ENCODE measurements at places on chromosomes 13 and 19. TPM values are rescaled to one million over a fixed set of nuclear protein-coding genes. Genes with fewer than 3 reads are reported as not detected.
A peak's percentile ranks its signal among the peaks of the same experiment; 100 is the strongest.

Gene ZNF528
- total RNA-seq: 11.7 TPM

Gene ZNF730
- total RNA-seq: 0.15 TPM

Gene S1PR4
- 275 TPM for total RNA-seq

Gene LILRB4
- total RNA-seq: not detected

Gene SPINT2
- total RNA-seq: 8.0 TPM

Gene FPR1
- not detected for total RNA-seq

Gene RGS9BP
- 0.43 TPM for total RNA-seq

Gene SGTA
- total RNA-seq: 42.7 TPM

Gene EDNRB
- total RNA-seq: not detected

Gene CYP2A6
- not detected for total RNA-seq

Gene ZNF177
- 0.60 TPM for total RNA-seq

DNA sequence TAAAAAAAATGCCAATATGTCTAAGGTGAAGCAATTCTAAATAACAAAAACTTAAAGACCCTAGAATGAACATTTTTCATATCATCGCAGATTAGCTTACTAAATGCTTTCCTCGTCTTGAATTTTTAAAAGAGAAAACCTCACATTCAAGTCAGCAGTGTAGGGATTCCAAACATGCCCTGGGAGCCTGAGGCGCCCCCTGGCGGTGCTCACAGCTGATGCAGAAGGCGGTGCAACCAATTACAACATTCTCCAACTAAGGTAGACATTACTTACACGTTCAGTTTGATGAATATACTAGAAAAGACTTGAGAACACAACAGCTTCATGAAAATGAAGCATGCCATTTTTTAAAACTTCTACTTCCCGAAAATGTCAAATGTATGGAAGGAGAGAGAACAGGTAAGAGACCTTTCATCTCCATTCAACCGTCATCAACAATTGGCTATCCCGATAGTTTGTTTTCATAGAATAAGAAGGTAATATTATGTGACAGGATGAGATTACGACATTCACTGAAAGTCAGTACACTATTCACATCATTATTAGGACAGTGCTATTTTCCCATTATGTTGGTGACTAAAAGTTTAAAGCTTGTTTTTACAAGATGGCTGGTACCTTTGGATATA is 304.4 kb downstream of the DCLK1 start:
- H3K36me3 ChIP-seq: no peaks in the 10 kb centered on the region
- no peaks in the 10 kb centered on the region for H3K4me1 ChIP-seq
- no peak for DNase-seq
- H3K27me3 ChIP-seq: no peaks in the 10 kb centered on the region
- no peak overlapping the region for H3K4me3 ChIP-seq

GRCh38 chr19:33224694-33225457 is 774 bp downstream of the SLC7A10 start:
- H3K27ac ChIP-seq: no peak overlapping the region
- peaks cover 2% of the 10 kb centered on the region for H3K4me1 ChIP-seq
- peaks cover 53% of the 10 kb centered on the region for H3K27me3 ChIP-seq
- peaks cover 11% of the 10 kb centered on the region for H3K36me3 ChIP-seq
- H3K4me3 ChIP-seq: no peak overlapping the region

- no peak overlapping the region for H3K4me3 ChIP-seq
- no peaks in the 10 kb centered on the region for H3K4me1 ChIP-seq
- H3K27me3 ChIP-seq: no peaks in the 10 kb centered on the region
- H3K27ac ChIP-seq: no peak overlapping the region
These were observed 93.3 kb downstream of the OXGR1 start for GRCh38 chr13:96900986-96901385.

- no peak overlapping the region for H3K4me3 ChIP-seq
- DNase-seq: no peak
- no peak overlapping the region for H3K27ac ChIP-seq
- H3K4me1 ChIP-seq: peaks cover 39% of the 10 kb centered on the region
These were observed 12.4 kb upstream of the VWA8 start for GRCh38 chr13:41973247-41973741.

DNA sequence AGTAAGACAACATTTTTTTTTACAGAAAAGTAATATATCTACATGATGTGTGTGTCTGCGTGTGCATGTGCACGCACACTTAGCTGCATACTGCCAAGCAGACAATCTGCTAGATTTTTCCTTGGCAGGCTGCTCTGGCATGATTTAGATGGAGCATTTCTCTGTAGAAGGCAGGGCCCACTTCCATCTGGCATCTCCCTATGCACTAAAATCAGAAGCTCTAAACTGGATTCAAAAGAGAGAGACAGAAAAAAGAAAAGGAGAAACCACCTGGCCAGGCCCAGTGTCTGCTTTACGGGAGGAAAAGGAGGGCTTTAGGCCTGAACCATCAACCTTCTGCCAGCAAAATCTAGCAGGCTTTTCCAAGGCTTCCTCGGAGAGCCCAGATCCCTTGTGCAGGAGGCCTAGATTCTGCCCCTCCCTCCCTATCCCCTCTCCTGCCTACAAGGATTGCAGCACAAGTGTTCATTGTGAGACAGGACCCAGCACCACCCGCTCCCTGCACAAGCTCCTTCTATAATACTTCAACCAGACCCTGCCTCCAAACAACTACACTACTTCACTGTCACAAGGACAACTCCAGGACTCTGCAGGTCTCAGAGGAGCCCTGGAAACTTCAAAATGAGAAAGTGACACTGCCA is 99.3 kb downstream of the DOCK9 start:
- H3K36me3 ChIP-seq: peaks cover 86% of the 10 kb centered on the region
- no peak overlapping the region for H3K27ac ChIP-seq
- H3K4me1 ChIP-seq: peaks cover 23% of the 10 kb centered on the region
- no peak overlapping the region for H3K4me3 ChIP-seq
- no peaks in the 10 kb centered on the region for H3K27me3 ChIP-seq

DNA sequence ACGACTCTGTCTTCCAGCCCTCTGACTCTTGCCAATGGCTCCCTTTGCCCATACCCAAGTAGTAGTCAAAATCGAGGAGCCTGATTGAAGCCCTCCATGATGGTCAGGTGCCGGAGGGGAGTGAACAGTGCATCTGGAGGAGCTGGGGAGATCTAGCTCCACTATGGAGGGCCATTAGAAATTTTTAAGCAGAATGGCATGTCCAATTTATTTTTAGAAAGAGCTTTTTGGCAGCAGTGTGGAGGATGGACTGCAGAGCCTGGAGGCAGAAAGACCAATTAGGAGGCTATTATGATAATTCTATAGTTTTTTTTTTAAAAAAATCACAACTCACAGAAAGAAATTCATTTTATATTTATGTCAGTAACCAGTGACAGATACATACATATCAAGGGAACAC is 92.7 kb upstream of the SLC7A1 start:
- no peak overlapping the region for H3K4me3 ChIP-seq
- H3K36me3 ChIP-seq: no peaks in the 10 kb centered on the region
- no peak for DNase-seq

- peaks cover 11% of the 10 kb centered on the region for H3K36me3 ChIP-seq
- no peak overlapping the region for H3K4me3 ChIP-seq
- no peak for DNase-seq
These were observed 19.6 kb downstream of the PIAS4 start for GRCh38 chr19:4027146-4027545.

- H3K36me3 ChIP-seq: peaks cover 36% of the 10 kb centered on the region
- no peaks in the 10 kb centered on the region for H3K27me3 ChIP-seq
- peak; percentile 23 for DNase-seq
These were observed 24.3 kb downstream of the COLGALT1 start for GRCh38 chr19:17579661-17580244.

- no peak for DNase-seq
- H3K27ac ChIP-seq: no peak overlapping the region
- no peak overlapping the region for H3K4me3 ChIP-seq
- no peaks in the 10 kb centered on the region for H3K36me3 ChIP-seq
- no peaks in the 10 kb centered on the region for H3K4me1 ChIP-seq
These were observed 87.1 kb upstream of the IPO5 start for GRCh38 chr13:97866346-97866745.

- H3K27ac ChIP-seq: no peak overlapping the region
- H3K4me3 ChIP-seq: no peak overlapping the region
- H3K27me3 ChIP-seq: no peaks in the 10 kb centered on the region
- peaks cover 45% of the 10 kb centered on the region for H3K4me1 ChIP-seq
These were observed 2.2 kb downstream of the MZF1 start for GRCh38 chr19:58570770-58571574.

DNA sequence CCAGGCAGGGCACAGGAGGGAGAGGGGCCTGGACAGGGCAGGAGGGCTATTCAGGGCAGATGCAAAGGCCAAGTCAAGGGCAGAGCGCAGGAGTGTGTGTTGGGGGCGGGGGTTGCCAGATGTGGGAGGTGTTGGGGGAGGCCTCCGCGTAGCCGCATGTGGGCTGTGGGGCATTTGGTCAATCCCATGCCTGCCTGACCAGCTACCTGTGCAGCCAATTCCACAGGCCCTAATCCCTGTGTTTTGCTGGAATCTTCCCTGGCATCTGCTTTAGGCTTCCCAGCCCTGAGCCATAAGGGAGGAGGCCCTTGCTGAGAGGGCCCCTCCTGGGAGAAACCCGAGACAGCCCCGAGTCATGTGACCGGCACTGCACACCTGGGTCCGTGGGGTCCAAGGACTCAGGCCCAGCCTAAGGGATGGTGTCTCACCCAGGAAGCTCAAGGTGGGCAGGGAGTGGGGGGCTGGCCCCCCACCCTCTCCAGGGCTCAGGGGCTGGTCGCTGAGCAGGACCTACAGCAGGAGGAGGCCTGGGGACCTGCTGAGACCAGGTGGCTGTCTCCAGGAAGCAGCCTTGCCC is 20.3 kb downstream of the RFX1 start:
- peak overlapping the region; percentile 98 for H3K27ac ChIP-seq
- H3K36me3 ChIP-seq: peaks cover 19% of the 10 kb centered on the region
- H3K4me1 ChIP-seq: peaks cover 79% of the 10 kb centered on the region

- H3K4me1 ChIP-seq: peaks cover 10% of the 10 kb centered on the region
- no peak overlapping the region for H3K27ac ChIP-seq
- H3K27me3 ChIP-seq: peaks cover 14% of the 10 kb centered on the region
- H3K36me3 ChIP-seq: peaks cover 31% of the 10 kb centered on the region
- no peak for DNase-seq
These were observed 101.8 kb downstream of the FAM216B start for GRCh38 chr13:42883142-42883541.

DNA sequence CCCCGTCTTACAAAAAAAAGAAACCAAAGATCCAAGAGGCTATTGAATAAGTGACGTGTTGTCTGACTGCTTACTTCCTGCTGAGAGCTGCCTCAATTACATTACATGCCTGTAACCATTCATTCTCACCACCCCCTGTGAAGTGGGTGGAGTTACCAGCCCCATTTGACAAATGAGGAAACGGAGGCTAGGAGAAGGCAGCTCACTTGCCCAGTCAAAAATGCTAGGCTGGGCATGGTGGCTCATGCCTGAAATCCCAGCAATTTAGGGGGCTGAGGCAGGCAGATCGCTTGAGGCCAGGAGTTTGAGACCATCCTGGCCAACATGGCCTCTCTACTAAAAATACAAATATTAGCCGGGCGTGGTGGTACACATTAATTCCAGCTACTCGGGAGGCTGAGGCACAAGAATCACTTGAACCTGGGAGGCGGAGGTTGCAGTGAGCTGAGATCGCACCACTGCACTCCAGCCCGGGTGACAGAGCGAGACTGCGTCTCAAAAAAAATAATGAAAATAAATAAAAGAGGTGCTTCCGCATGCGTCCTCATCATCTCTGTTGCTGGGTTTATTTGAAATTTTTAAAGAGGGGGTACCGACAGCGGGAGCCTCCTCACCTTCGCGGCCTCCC is 499 bp downstream of the LSM7 start:
- peak overlapping the region; percentile 98 for H3K4me3 ChIP-seq
- peaks cover 31% of the 10 kb centered on the region for H3K36me3 ChIP-seq
- DNase-seq: peak; percentile 78
- peaks cover 63% of the 10 kb centered on the region for H3K4me1 ChIP-seq
- no peaks in the 10 kb centered on the region for H3K27me3 ChIP-seq
- H3K27ac ChIP-seq: peak overlapping the region; percentile 99

DNA sequence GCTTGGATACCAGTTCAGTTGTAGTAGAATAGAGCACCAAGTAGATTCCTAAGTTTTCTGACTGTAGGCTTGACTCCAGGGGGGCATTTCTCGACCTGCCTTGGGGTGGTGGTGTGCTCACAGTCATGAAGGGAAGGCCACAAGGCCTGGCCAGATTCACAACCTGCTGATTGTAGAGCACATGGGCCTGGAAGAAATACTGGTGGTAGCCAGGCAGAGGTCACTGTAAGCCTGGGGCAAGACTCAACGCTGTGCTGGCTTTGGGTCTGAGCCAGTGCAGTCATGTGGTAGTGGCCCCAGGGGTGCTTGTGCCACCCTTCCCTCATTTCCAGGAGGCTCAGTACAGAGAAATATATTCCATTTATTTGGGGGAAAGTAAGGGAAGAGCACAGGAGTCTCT is 832.3 kb upstream of the SLC10A2 start:
- no peaks in the 10 kb centered on the region for H3K36me3 ChIP-seq
- H3K27ac ChIP-seq: no peak overlapping the region
- no peak for DNase-seq
- H3K27me3 ChIP-seq: no peaks in the 10 kb centered on the region
- no peaks in the 10 kb centered on the region for H3K4me1 ChIP-seq

DNA sequence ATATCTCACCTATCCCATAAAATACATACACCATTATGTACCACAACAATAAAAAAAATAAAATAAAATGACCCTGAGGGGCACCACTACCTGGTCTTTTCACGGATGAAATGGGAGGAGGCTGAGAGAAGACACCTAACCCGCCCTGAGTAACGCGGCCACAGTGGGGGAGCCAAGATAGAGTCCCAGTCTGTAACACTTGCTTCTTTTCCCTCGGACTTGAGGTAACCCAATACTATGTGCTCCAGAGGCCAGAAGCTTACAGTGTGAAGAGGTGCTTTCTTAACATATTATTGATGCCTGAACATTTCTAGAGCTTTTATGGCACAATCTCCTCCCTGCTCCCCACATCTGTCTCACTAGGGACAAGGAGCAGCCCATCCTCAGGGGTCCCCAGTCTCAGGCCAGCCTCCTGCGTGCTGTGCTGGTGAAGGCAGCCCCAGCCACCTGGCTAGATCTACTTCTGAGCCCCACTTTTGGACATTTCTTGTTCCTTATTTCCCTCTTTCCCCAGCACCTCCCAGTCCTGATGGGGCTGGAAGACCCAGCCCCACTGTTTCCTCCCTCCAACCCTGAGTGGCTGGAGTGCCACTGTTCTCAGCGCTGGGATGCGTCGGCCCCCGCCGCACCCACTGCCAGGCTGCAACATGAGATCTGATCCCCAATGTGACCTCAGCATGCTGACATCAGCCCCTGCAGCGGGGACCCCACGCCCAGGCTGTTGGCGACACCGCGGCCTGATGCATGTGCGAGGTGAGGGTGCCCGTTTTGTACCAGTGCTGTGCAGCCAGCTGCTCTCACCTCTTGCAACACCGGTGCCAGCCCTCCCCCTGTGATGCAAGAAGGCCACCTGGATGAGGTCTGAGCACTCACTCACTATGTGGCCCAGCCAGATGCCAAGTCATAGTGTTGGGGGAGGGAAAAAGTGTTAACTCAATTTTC is 143.3 kb downstream of the DCLK1 start:
- no peaks in the 10 kb centered on the region for H3K4me1 ChIP-seq
- H3K36me3 ChIP-seq: no peaks in the 10 kb centered on the region
- H3K4me3 ChIP-seq: no peak overlapping the region

- peaks cover 8% of the 10 kb centered on the region for H3K4me1 ChIP-seq
- no peak overlapping the region for H3K27ac ChIP-seq
- no peaks in the 10 kb centered on the region for H3K36me3 ChIP-seq
These were observed 155.7 kb upstream of the SLITRK1 start for GRCh38 chr13:84038001-84038400.

All from activated CD4-positive, alpha-beta memory T cell treated with anti-CD3 and anti-CD28 coated beads, Interleukin-2, amount 10 ng/mL, durations not matched to agents 7 days and 5 days (primary cell).